ENCODE measurements at places on chromosomes 5 and 9.

GRCh38 chr5:76292620-76293322 lies 110.3 kb upstream of the IQGAP2 start:
- no peak for DNase-seq

GRCh38 chr5:102796009-102796408 lies 40.9 kb downstream of the PAM start:
- DNase-seq: peak; percentile 55

- no peak for DNase-seq
Measured at GRCh38 chr5:19496056-19496455, 491.9 kb downstream of the CDH18 start.

- no peak for DNase-seq
Measured at GRCh38 chr5:133992429-133993155, 12.2 kb downstream of the VDAC1 start.

- no peak for DNase-seq
Measured at GRCh38 chr5:157168286-157168685, 2.2 kb upstream of the GARIN3 start.

DNA sequence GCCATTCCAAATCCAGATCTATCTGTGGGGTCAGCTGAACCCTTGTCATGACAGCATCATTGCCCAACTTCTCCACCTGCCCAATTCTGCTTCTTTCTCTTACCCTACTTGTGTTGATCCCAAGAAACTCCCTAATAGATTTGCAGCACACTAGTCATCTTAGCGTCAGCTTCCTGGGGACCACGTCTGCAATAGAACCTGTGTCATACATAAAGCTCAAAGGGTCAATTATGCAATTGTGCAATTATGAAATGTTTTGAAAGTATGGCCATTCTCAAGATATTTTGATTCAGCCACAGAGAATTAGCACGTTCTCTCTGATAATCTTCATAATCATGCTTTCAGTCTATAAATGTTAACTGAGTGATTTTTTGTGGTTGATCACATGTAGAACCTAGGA lies 87.4 kb upstream of the PAPPA start:
- DNase-seq: no peak

DNA sequence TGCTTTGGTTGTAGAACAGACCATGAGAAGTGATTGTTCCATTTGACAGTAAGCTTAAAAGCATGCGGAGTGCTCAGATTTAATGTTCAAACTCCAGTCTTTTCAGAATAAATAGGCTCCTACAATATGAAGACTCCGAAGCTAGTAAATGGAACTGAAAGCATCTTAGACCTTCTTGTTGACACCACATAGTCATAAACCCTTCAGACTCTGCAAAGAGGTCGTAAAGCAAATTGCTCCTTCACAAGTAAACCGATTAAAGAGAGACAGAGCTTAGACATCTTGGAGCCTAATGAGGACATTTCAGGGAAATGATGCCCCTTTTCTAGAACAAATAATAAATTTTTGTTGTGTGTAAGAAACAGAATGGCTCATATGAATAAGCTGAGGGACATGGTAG lies 511.0 kb upstream of the RIOK2 start:
- DNase-seq: no peak

DNA sequence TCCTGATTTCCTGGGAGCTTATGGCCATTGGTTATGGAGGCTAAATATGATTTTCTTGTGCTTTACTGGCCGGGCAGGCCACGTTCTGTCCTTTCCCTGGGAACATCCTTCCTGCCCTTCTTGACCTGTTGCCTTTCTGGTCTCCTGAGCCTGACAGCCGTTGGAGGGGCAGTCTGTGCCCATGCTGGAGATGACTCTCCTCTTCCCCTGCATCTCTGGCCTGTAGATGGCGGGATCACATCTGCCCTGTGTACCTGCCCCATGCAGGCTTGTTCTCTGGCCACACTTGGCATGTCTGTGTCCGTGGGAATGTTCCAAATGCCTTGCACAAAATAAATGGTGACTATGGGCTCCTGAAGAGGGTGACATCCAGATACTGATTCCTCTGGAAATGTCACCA lies 253.1 kb upstream of the IRX4 start:
- no peak for DNase-seq

GRCh38 chr5:121029536-121030245 lies 565.6 kb downstream of the PRR16 start:
- DNase-seq: no peak

GRCh38 chr5:142828797-142829535 lies 58.8 kb downstream of the ARHGAP26 start:
- no peak for DNase-seq

DNA sequence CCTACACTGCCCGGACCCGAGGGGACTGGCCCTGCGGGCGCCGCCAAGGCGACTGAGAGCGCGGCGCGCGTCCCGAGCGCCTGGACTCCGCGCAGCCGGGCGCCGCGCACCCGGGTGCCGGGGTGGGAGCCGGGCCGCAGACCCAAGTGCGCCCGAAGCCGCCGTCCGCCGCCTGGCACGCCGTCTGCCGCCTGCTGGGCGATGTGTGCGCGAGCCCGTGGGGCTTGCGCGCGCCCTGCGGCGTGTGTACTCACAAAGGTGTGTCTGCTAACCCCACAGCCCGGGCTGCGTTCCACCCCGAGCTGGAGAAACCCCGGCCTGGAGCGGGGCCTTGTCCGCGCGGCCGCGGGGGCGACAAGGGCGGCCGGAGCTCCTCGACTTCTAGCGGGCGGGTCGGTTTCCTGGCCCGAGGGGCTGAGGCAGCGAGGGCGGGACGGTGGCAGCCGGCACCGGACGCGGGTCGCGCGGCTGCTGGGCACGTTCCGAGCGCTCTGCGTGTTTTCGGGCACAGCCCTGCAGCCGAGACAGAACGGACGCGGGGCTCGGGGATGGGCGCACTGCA lies 1.1 kb upstream of the ZSWIM6 start:
- no peak for DNase-seq

- DNase-seq: no peak
Measured at GRCh38 chr5:165327631-165328030, 1822.2 kb downstream of the MAT2B start.

GRCh38 chr9:33649463-33649862 lies 125.4 kb downstream of the ANKRD18B start:
- no peak for DNase-seq

- DNase-seq: no peak
Measured at GRCh38 chr9:76564297-76564696, 105.3 kb downstream of the GCNT1 start.

GRCh38 chr9:121357011-121357410 lies 13.0 kb downstream of the STOM start:
- no peak for DNase-seq

- no peak for DNase-seq
Measured at GRCh38 chr9:137899551-137900360, 22.2 kb downstream of the CACNA1B start.

- DNase-seq: no peak
Measured at GRCh38 chr5:74476046-74476818, 164.3 kb downstream of the ENC1 start.

DNA sequence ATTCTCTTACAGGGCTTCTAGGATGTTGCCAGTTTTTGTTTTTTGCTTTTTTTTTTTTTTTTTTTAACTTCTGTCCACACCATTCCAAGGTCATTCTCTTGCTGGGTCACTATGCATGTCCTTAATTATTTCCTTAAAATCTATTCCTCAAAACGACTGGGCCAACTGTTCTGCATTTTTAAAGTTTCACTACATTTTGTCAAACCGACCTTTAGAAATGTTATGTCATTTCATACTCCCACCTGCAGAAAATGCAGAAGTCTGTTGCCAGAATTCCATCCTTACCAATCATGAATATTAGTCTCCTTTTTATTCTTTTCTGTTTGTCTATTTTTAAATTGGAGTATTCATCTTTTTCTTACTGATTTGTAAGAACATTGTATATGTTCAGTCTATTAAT lies 295.5 kb downstream of the ZSWIM6 start:
- no peak for DNase-seq

GRCh38 chr9:111783857-111784256 lies 10.9 kb downstream of the SHOC1 start:
- DNase-seq: no peak

GRCh38 chr9:109918339-109919163 lies 138.6 kb downstream of the PALM2AKAP2 start:
- DNase-seq: peak; percentile 91

GRCh38 chr9:109962215-109962614 lies 182.2 kb downstream of the PALM2AKAP2 start:
- no peak for DNase-seq

GRCh38 chr5:39523821-39524220 lies 99.0 kb upstream of the DAB2 start:
- no peak for DNase-seq

DNA sequence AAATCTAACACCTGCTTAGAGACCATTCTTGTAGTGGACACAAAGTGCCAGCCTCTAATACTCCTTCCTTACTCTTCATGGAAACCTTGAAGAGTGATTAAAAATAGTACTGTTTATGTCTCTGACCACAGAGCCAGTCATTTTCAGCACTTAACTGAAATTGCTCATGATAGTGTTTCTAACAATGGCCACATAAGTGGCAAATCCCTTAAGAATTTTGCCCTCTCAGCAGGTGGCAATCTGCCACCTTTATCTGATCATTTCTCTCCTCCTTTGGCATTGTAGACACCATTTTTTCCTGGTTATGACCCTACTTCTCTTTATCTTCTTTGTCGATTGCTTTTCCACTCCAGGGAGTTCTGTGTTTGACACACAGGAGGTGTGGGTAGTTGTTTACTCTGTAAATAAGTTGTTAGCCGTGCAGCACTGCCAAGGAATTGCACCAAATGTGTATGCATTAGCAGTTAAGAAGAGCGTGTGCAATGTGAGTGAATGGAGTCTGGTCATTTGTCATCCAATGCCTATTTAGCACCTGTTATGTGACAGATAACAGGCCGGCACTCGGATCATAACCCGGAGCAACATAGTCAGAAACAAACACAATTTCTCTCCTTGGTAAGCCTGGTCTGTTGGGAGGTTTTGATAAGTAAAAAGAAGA lies 36.8 kb upstream of the STARD4 start:
- DNase-seq: peak; percentile 3

- peak; percentile 37 for DNase-seq
Measured at GRCh38 chr9:137240318-137240840, 708 bp upstream of the TUBB4B start.

- no peak for DNase-seq
Measured at GRCh38 chr5:157478726-157479125, 18.7 kb downstream of the NIPAL4 start.

GRCh38 chr5:126949475-126949874 lies 80.9 kb downstream of the MARCHF3 start:
- DNase-seq: no peak

DNA sequence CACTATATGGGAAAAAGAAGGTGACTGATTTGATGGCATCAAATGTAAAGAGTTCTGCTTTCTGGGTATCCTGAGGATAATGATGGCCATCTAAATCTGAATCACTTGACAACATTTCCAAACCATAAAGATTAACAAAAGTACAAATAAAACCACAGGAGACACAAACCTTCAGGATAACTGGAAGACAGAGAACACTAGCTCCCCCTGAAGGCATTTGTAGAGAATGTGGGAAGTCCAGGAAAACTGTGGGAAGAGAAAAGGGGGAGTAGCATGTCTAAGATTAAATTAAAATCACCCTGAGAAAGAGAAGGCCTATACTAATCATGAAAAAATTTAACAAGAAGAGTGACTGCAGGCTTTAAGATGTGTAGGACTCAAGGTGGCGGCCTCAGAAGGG lies 116.2 kb downstream of the PRELID2 start:
- no peak for DNase-seq

DNA sequence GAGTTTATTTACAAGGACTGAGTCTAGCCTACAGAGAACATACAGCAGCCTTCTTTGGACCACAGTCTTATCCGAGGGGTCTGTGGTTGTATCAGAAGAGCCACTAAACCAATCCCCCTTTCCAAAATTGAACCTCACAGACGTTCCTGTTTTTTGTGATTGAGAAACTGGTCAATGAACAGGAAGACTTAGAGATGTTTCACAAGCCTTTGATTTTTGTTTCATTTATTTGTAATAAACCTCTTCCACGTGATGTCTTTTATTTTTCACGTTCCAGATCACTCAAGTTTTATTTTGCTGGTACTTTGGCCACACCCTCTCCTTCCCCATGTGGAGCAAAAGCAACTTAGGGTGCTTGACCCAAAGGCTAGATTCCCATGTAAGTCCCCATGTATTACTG lies 16.1 kb downstream of the CCT5 start:
- no peak for DNase-seq

GRCh38 chr9:8188723-8189407 lies 389.3 kb upstream of the DMAC1 start:
- peak; percentile 10 for DNase-seq

- DNase-seq: no peak
Measured at GRCh38 chr9:96567203-96567700, 52.4 kb downstream of the CDC14B start.

GRCh38 chr5:99694884-99695283 lies 766.1 kb upstream of the CHD1 start:
- no peak for DNase-seq

GRCh38 chr9:88179062-88179521 lies 40.8 kb upstream of the SPATA31C2 start:
- no peak for DNase-seq

GRCh38 chr9:23541976-23542375 lies 284.1 kb downstream of the ELAVL2 start:
- no peak for DNase-seq

DNA sequence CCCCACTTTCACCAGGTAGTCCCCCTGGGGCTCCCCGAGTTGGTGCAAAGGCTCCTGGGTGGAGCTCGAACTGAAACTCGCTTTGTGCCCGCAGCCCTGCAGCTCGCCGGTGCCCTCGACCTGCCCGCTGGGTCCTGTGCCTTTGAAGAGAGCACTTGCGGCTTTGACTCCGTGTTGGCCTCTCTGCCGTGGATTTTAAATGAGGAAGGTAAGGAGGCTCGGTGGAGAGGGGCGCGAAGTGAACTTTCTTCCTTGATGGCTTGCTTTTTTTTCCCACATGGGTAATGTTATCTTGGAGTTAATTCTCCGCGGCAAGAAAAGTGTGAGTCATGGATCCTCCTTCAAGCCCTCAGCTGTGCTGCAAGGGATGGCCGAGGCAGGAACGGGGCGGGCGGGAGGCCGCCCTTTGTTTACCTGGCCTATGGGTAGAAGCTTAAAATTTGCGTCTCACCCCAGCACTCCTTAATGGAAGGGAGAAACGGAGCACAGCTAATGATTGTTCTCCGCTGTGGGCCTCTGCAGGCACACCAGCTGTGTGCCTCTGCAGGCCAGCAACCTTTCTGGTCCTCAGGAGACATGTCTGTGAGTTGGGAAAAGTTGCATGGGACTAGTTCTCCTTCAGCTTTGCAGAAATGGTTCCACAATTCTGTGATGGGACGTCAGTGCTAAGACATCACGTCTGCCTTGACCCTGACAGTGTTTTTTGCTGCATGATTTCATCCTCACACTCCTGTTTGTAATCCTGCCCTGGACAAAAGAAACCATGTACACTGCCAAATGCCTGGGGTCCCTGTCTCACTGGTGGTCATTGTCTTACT lies 1.1 kb downstream of the MAMDC2 start:
- DNase-seq: peak; percentile 15
